Left cardiac atrium (tissue), 4 donors: ENCODE measurements at places on chromosomes 7 and 10. TPM values are rescaled to one million over a fixed set of nuclear protein-coding genes. Genes with fewer than 3 reads are reported as not detected.
A peak's percentile ranks its signal among the peaks of the same experiment; 100 is the strongest.

MUC12 gene
- total RNA-seq: 0.35 TPM

TMEM178B gene
- 24.4 TPM for total RNA-seq

IKZF1 gene
- total RNA-seq: 9.2 TPM

CYP26C1 gene
- 0.05 TPM for total RNA-seq

RASA4 gene
- total RNA-seq: 16.2 TPM

DNA sequence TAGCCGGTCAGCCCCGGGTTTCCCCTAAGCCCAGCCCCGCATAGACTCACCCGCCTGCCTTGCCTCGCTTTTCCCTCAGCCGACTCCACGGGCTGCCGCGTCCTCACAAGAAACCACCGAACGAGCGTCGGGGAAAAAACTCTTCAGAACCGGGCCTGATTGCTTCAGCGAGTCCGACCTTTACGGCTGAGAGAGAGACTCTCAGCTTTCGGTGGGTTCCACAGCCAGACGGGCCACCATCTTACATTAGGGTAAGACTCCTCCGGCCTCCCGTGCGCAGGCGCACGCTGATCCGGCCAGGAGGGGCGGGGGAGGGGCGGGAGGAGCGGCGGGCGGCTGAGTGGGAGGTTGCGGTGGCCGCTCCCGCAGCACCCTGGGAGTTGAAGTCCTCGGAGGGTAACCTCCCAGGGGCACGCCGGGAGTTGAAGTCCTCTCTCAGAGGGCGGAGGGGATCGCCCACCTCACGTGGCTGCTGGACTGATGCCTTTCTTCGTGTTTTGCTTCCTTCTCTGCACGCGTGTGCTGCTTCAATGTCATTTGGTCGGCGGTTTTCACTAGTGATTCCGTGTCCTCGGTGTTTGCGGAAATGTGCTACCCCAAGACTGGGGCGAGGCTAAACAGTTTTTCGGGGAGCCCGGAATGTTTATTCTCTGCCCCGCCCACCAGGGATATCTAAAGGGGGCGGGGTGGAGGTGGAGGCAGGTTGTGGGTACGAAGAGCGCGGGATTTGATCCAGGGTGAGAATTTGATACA lies at the start of gene CNOT4:
Gene CNOT4, minus strand, starts transcription at position 264 of the 753 bp plus-strand sequence. CDS start 71,771 bp downstream, outside the sequence.
- DNase-seq: peak; percentile 97

GRCh38 chr10:128518000-128518399 lies 391.8 kb upstream of the MKI67 start:
- DNase-seq: no peak

- no peak for DNase-seq
Measured at GRCh38 chr10:31197886-31198285, 121.1 kb upstream of the ZEB1 start.

DNA sequence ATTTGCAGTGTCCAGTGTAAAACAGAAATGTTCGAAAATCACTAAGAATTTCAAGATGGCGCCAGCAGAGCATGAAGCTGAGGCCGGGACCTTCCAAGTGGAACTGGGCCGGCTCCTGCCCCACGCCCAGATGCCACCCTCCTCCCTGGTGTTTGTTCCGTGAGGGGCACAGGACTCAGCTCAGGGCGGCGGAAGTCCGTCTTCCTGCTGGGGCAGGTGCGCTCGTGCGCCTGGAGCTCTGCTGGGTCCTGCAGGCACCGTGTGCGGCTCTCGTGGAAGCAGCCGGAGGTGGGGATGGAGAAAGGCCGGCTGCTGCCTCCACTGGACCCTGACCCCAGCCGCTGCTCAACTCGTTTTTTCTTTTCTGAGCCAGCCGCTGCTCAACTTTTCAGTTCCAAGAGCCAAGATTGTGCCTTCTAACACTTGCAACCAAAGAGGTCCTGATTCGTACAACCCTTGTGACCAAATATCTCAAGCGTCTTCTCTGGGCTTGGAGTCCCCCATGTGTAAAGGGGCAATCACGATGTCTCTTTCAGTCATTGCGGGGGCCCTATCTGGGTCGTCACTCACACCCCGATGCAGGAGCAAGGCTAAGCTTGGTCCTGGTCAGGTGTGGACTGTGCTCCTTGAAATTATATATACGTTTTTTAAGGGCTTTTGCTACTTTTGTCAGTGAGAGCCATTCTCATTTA lies 334.4 kb downstream of the ADARB2 start:
- no peak for DNase-seq

GRCh38 chr10:71345694-71346093 lies 26.6 kb downstream of the SLC29A3 start:
- no peak for DNase-seq
